ENCODE measurements at places on chromosomes 3 and 15. TPM values are rescaled to one million over a fixed set of nuclear protein-coding genes. Genes with fewer than 3 reads are reported as not detected.

- DNase-seq, result no peak
These were observed 13.4 kb downstream of the ATRIP start for GRCh38 chr3:48459773-48460516.

DNA sequence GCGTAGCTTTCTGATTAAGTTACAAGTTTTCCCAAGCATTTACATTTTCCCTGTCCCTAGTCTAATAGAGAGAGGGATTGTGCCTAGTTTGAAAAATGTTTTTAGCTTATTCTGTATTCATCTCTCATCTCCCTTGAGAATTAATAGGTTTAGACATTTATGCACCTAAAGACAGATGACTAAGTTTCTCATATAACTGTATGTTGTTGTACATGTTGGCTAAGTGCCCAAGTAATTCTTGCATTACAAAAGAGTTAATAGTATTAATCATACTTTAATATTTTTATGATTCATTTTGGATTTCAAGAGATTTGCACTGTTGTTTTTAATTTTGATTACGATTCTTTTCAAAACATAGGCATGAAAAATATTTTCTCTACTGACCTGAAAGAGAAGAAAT lies 109.0 kb upstream of the TBL1XR1 start:
- no peak for DNase-seq

GRCh38 chr3:66413151-66413751 lies 87.6 kb downstream of the LRIG1 start:
- peak; percentile 9 for DNase-seq

DNA sequence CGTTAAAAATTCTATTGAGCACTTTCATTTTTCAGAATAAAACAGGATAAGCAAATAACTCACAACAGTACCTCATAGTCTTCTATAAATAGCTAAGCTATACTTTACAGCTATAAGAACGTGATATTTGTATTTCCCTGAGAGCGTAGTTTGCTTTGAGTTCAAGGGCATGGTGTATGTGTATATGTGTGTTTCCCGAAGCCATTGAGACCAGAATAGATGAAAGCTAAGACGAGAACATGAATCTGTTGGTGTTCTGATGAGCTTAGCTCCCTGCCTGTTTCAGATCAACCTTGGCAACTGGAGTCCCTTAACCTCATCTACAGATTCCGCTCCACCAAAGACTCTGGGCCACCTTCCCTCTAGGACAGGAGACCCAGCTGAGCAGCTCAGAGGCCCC lies 59.5 kb upstream of the MCF2L2 start:
- DNase-seq, result no peak

- no peak for DNase-seq
These were observed 1.5 kb downstream of the SLC6A11 start for GRCh38 chr3:10817506-10817905.

GRCh38 chr3:197305854-197306253 lies 7.4 kb upstream of the DLG1 start:
- DNase-seq, result no peak

GRCh38 chr3:113743006-113743630 lies 2.9 kb downstream of the NAA50 start:
- DNase-seq, result no peak

DNA sequence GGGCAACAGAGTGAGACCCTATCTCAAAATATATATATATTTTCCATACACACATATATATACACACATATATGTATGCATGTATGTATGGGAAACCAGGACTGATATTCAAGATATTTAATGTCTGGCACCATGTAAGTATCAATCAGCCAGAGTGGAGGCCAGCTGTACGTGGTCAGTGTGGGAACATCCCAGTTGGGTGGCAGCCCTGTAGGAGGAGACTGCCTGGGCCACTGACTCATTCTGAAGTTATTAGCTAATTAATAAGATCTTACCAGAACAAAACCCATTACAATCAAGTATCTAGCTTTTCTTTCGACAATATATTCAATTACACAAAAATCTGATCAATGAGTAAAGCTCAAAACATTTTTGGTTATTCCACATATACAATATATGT lies 85.1 kb upstream of the OCA2 start:
- peak; percentile 5 for DNase-seq

DNA sequence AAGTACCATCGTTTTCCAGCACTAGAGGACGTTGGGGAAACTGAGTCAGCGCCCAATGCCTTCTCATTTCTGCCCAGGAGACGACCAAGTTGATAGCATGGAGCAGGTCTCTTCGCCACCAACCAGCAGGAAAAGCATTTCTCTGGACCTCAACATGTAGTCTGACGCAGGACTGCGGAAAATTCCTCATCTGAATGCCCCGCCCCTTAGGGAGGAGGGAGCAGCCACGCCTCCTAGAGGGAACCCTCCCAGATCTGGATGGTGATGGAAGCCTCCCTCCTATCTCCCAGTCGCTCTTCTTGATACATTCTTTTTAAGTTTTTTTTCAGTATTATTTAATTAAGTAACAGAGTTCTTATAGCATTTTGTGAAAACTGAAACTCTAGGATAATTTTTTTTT lies 17.4 kb upstream of the MINDY4B start:
- no peak for DNase-seq

DNA sequence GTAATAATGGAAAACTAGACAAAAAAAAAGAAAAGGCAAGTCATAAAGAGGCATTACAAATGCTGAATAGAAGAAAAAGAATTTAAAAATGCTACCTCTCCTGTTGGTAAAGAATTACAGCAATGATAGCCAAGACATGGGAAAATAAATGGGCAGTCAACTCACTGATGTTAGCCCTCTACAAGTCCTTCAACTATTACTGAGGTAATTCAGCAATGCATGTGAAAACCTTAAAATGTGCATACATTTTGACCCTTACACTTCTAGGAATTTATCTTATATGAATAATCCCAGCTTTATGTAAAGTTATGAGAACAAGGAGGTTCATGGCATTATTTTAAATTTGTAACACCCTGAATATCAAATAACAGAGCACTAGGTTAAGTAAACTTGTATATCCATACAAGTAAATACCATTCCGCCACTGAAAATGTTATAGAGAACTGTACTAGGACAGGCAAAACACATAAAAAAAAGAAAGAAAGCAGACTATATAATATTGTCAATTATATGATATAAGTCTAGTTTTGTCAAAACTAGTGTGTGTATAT lies 166.8 kb downstream of the SUCLG2 start:
- no peak for DNase-seq

GRCh38 chr15:48940508-48940907 lies 23.2 kb downstream of the SHC4 start:
- DNase-seq, result peak; percentile 84

DNA sequence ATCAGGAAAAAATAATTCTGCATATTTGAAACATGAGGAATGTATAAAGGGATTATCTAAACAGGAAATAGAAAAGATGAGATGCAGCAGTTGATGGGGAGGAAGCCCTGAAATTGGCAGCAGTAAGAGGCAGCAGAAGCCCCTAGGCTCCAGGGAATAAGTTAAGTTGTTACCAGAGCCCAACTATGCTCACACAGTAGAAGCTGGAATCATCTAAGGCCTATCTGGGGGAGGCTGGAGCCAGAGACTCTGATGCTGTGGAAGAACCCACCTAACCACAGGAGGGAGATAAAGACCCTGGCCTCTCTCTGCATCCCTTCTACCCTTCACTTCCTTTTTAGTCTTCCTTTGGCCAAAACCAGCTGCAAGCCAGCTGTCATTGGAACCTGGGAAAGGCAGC lies 519.7 kb downstream of the DIPK2A start:
- DNase-seq, result no peak

- DNase-seq, result no peak
These were observed 278.5 kb upstream of the UMPS start for GRCh38 chr3:124451630-124452317.

GRCh38 chr3:42101481-42101880 lies 10.3 kb downstream of the TRAK1 start:
- peak; percentile 39 for DNase-seq

GRCh38 chr15:70714565-70714964 lies 48.8 kb downstream of the UACA start:
- DNase-seq, result peak; percentile 52

- DNase-seq, result no peak
These were observed 8.0 kb downstream of the MAP2K5 start for GRCh38 chr15:67550522-67550921.

- DNase-seq, result no peak
These were observed 104.6 kb upstream of the SKOR1 start for GRCh38 chr15:67720556-67721175.

The C3orf22 gene
- not detected for total RNA-seq

The UBAP1L gene
- total RNA-seq, result under 0.01 TPM

The CDCP1 gene
- total RNA-seq, result 58.9 TPM

The GPR62 gene
- not detected for total RNA-seq

The THPO gene
- total RNA-seq, result 0.35 TPM

Measured in renal cortical epithelial cell (primary cell).